ENCODE measurements at places on chromosomes 3 and 15.

DNA sequence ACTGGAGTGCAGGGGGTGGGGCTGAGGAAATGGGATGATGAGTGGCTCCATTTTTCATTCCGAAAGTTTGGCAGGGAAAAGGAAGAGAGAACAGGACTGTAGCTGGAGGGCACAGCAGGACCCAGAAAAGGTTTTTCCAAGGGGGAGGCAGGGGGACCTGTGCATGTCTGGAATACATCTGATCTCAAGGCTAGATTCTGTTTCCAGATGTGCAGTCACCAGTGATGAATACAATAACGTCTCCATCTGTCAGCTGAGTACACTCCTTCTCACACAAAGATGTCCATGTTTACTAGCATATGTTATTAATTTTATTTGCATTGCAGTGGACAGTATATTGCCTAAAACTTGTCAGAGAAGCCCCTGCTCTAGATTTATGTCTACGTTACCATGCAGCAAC lies 39.9 kb upstream of the PRTG start:
- no peak for DNase-seq

DNA sequence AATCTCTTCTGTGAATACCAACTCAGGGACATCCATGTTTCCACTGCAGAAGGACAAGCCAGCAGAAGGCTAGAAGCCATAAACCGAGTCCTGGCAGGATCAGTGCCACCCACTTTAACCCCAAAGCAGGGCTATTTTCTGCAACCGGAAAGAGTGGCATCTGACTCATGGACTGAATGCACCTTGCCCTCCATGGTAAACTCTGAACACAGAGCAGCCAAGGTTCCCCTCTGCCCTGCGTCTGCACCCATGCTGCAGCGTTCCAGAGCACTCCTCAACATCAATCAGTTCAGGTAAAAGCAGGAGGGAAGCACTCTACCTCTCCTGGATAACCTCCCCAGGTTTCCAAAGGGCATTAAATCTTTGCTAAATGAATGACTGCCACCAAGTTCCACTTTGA lies 801 bp upstream of the NGRN start:
- no peak for DNase-seq

DNA sequence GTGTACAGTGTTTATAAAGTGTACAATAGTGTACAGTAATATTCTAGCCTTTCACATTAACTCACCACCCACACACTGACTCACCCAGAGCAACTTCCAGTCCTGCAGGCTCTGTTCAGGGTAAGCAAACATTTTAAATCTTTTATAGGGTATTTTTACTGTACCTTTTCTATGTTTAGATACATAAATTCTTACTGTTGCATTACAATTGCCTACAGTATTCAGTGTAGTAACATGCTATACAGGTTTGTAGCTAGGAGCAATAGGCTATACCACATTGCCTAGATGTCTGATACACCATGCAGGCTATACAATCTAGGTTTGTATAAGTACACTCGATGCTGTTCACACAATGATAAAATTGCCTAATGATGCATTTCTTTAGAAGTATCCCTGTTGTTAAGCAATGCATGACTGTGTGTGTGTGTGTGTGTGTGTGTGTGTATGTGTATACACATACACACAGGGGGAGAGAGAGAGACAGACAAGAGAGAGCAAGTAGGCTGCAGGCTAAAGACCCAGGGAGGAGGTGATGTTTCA lies 72.5 kb upstream of the PRR23C start:
- DNase-seq = no peak

GRCh38 chr15:72599855-72600464 lies 54.5 kb upstream of the GOLGA6B start:
- peak; percentile 8 for DNase-seq

GRCh38 chr15:57727031-57727430 lies 20.5 kb downstream of the POLR2M start:
- DNase-seq = no peak

DNA sequence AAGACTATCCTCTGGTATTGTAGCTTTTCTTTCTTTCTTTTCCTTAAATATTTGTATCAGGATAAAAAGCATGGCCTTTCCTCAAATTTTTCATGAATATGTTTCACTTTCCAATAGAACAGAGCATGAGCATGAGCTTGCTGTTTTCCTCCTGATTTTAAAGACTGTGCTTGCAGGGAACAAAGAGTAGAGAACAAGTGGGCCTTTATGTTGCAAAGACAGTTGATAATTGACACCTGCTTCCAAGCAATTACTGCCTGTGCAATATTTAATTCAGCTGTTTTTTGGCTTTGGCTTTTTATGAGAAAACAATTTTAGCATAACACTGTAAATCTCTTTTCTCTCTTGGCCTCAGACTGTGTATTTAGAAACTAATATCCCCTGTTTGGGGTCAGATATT lies 263.6 kb upstream of the AZI2 start:
- DNase-seq = no peak

DNA sequence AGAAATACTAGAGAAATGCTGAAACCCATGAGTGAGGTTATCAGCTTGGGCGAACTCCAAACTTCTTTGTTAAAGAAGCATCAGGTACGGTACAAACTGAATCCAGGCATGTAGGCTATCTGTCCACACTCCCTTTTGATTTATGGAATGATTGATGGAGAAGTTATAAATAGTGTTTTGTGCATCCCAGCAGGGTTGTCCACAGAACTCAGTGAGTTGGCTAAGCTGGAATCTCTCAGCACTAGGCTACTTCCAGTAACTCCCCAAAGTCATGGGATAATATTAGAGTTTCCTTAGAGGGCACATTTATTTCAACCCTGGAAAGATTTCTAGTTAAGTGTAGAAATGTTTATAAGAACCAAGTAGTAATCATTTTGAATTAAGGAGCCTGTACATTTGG lies 186.2 kb upstream of the CRBN start:
- no peak for DNase-seq

DNA sequence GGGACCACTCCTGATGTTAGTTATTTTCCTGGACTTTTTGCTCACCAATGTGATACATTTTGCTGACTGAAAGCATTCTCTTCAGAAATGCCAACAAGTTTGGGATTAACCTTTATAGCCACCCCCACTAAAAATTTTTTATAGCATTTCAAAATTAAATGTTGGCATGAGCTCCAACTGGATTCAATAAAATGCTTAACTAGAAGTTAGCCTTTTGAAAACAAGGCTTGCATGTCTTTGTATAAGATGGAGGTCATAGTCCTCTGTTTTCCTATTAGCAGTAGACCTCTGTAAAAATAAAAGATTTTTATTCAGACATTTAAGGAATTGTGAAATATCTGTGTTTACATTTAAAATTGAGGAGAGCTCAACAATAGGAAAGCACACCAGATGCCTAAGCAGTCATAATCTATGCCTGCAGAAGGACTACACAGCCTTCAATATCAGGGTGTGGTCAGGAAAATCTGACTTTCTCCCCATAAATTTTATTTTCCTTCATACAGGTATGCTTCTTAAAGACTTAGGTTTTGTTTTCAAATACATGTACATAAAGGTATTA lies 87.2 kb downstream of the DNAJC13 start:
- no peak for DNase-seq

DNA sequence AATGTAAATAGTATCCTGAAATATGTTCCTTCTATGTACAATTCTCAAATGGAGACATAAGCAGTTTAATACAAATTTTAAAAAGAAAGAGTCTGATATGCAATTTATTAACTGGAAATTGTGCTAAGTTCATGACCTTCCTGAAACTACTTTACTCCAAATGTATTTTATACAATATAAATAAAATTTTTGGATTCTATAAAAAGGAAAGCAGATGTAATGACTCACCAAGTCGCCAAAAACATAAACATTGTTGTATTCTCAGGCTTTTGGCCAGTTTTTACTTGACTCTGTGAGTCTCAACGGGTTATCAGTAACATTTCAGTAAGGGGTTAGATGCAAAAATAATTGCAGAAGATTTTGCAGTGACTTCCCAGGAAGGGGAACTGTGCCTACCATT lies 948.2 kb downstream of the EPHA3 start:
- no peak for DNase-seq

DNA sequence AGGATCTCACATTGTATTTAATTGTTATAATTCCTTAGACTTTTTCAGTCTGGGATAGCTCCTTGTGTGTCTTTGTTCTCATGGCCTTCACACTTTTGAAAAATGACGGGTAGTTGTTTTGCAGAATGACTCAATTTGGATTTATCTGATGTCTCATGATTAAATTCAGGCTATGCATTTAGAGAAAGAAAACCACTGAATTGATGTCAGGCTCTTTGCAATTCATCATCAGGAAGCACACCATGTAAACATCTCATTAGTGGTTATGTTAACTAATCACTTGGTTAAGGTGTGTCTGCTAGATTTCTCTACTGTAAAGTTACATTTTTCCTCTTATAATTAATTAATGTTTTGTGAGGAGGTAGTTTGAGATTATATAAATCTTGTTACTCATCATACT lies 8.0 kb upstream of the SLC22A13 start:
- no peak for DNase-seq

- no peak for DNase-seq
These were observed 25.3 kb downstream of the ZNF592 start for GRCh38 chr15:84773716-84774115.

DNA sequence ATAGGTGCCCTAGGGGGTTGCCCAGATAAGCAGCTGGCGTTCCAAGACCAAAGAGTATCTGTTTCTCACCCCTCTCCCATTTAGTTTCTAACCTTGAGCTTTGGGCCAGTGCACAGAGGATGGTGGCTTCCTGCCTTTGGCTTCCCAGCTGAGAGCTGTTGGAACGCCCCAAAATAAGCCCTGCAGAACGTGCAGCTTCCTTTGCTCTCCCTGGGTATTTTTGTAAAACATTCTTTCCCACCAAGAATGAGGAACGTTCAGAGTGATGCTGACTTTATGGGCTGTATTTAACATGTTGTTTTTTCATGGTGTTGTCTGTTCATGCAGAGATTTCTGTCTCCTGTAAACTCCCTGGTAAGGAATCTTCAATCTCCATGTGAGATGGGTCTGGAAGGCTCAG lies 63.8 kb downstream of the LPP start:
- DNase-seq = no peak

DNA sequence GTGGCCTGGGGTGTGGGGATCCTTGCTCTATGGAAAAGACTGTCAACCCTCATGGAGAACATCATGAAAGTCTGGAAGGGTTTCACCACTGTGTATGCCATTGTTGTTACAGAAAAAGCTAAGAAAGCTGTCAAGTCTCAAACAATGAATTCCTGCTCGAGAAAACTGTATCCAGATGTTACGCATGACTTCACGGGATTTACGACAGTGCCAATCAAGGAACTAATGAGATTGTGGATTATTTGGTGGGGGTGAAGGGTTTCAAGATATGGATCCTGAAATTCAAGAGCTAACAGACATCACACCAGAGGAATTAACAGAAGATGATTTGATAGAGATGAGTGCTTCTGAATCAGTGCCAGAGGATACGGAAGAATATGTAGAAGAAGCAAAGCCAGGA lies 7.8 kb downstream of the PPP1R2 start:
- DNase-seq = no peak

DNA sequence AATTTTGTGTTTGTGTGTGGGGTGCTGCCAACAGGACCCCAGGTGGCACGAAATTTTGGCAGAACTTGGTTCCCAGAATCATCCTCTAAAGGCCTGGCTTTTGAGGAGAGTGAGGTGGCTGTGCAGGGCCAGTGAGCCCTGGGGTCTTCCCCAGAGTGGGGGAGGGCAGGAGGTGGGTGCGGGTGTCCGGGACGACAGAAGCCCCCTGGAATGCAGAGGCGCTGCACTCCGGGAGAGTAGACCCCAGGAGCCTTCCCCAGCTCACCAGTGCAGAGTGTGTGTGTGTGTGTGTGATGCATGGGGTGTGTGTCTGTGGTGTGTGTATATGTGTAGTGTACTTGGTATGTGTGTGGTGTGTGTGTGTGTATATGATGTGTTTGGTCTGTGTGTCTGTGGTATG lies 44.4 kb upstream of the SEC13 start:
- DNase-seq = no peak

GRCh38 chr15:84922530-84922929 lies 38.1 kb downstream of the SLC28A1 start:
- DNase-seq = no peak

DNA sequence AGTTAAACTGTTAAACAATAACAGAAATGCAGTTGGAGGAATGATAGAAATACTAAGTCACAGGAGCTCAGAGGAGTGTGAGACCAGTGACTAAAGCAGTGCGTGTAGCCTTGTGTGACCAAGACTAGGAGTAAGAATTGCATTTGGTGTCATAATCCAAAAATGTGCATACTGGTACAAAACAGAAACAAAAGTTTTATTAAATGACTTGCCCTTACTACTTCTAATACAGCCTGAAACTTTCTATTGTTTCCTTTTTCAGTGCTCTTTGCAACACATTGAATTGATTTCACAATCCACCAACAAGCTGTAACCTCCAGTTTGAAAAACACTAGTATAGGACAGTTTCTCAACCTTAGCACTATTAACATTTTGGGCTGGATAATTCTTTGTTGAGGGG lies 17.1 kb downstream of the SNX1 start:
- no peak for DNase-seq
